Activated CD4-positive, alpha-beta T cell treated with anti-CD3 and anti-CD28 coated beads, Interleukin-2, amount 50 U/mL, for 48 hours (primary cell): ENCODE measurements at places on chromosomes 2 and 18.

DNA sequence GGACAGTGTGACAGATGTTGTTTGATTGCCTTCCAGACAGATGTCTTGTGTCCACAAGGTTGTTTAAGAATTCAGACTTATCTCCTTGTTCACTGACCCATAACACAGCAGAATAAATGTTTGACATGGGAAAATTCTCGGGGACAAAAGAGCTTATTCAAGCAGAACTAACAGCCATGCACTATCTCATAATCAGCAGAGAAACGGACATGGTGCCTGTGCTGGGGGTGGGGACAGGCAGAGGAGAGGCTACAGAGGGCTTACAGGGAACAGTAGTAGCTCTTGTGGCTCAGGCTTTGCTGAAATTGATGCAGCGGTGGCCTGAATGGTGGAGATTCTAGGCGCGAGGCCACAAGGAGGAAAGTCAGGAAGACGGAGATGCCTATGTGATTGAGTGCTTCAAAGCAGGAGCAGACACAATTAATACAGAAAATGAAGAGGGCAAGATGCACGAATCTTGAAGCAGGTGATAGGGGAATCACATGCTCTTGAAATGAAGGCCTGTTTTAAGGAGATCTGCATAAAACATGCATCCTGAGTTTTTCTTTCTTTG lies 62.0 kb upstream of the CAB39 start:
- DNase-seq, result no peak

- DNase-seq, result no peak
Observed at GRCh38 chr18:56639104-56639381, 651 bp upstream of the TXNL1 start.

- no peak for DNase-seq
Observed at GRCh38 chr18:39841482-39842365, 2113.3 kb upstream of the PIK3C3 start.

GRCh38 chr18:7064346-7064745 lies 53.3 kb downstream of the LAMA1 start:
- no peak for DNase-seq

GRCh38 chr2:37566517-37566981 lies 104.9 kb downstream of the CDC42EP3 start:
- no peak for DNase-seq
